NCI-H187 (cell line): ENCODE measurements at places on chromosomes 2 and 18.

- no peak for DNase-seq
Measured at GRCh38 chr2:96354492-96354891, 18.9 kb downstream of the NCAPH start.

DNA sequence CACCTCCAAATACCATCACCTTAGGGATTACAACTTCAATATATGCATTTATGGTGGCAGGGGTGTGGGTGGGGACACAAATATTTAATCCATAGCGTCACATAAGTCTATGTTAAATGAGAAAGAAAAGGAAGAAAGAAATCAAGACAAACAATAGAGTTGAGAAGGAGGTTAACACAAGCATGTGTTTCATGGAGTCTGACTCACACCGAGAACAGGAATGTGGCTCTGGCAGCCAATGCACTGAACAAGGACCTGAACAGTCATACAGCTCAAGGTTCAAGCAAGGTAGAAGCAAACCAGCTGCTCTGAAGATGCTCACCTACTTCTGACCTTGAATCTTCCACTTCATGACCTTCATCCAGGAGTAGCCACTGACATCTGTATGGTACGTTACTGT, 36.2 kb upstream of the LPIN1 start:
- DNase-seq = no peak

- DNase-seq = no peak
Measured at GRCh38 chr2:114170070-114170469, 272.4 kb upstream of the DPP10 start.

DNA sequence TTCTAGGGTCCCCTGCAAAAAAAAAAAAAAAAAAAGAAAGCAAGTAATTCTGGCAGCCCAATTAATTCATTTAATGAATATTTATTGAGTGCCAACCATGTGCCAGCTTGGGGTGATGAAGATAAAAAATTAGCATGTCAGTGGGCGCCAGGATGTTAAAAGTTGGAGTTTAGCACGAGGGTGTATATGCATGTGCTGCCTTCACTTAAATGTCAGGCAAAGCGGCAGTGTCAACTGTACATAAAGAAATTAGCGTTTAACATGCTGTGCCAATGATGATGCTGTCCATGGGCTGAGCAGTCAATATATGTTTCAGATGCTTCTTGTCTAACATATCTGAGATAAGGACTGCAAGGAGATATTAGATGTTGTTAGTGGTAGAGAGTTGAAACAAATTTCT, 49.5 kb downstream of the ASAP2 start:
- no peak for DNase-seq

DNA sequence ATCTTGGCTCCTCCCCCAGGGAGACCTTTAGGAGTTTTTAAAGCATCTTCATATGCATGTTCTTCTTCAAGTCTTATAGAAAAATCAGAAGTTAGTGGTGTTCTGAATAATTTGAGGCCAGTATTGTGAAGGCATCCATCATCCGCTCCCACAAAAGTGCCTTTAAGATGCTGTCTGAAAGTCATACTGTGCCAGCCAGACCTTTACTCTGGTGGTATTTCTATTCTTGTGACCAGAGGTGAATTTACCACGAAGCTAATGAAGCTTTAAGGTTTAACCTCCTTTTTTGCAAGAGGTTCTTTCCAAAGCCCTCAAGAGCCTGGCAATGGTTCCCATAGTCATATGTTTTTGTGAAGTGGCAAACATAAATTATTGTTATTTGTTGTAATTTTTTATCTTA, 54.3 kb downstream of the SLC40A1 start:
- DNase-seq = no peak

- no peak for DNase-seq
Measured at GRCh38 chr2:237824085-237824484, 25.5 kb downstream of the RBM44 start.

GRCh38 chr2:100404411-100404810, 13.1 kb downstream of the CHST10 start:
- DNase-seq = no peak
